T-cell (primary cell): ENCODE measurements at places on chromosomes 11 and 22. TPM values are rescaled to one million over a fixed set of nuclear protein-coding genes. Genes with fewer than 3 reads are reported as not detected.

MS4A4E gene
- total RNA-seq, result not detected

PHLDA2 gene
- 1.3 TPM for total RNA-seq

GRCh38 chr22:19691721-19692341 is 22.5 kb upstream of the SEPTIN5 start:
- no peaks in the 10 kb centered on the region for H3K4me1 ChIP-seq
- no peak for DNase-seq
- no peak overlapping the region for H3K4me3 ChIP-seq
- H3K27ac ChIP-seq, result no peak overlapping the region
- H3K27me3 ChIP-seq, result no peaks in the 10 kb centered on the region
- no peaks in the 10 kb centered on the region for H3K36me3 ChIP-seq

- no peak overlapping the region for H3K27ac ChIP-seq
- no peaks in the 10 kb centered on the region for H3K27me3 ChIP-seq
- H3K4me1 ChIP-seq, result peaks cover 5% of the 10 kb centered on the region
- no peak for DNase-seq
These were observed 36.2 kb downstream of the USP35 start for GRCh38 chr11:78224906-78225420.

- H3K36me3 ChIP-seq, result peaks cover 8% of the 10 kb centered on the region
- no peaks in the 10 kb centered on the region for H3K4me1 ChIP-seq
- H3K27ac ChIP-seq, result no peak overlapping the region
- no peaks in the 10 kb centered on the region for H3K27me3 ChIP-seq
These were observed 76.8 kb upstream of the YWHAH start for GRCh38 chr22:31867386-31868153.
